ENCODE measurements at places on chromosomes 13 and 19.

DNA sequence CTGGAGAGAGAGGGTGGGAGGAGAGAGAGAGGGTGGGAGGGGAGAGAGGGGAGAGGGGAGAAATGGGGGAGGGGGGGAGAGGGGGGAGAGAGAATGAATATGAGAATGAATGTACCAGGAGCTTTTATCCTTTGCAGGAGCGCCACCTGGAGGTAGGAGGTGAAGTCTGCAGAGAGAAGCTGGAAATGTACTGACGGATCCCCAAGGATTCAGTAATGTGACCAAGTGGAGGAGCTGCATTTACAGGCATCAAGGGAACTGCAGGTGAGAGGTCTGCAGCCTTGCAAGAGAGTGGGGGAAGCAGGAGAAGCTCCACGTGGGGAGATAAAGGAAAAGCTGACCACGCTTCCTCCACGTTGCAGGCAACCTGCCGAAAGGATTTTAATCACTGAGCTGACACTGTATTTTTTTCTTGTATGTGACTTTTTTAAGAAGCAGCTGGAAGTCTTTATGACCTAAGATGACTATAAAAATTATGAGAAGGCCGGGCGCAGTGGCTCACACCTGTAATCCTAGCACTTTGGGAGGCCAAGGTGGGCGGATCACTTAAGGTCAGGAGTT lies 33.7 kb downstream of the VSTM1 start:
- peak; percentile 8 for DNase-seq

GRCh38 chr13:73731564-73731963 lies 402.6 kb downstream of the KLF12 start:
- no peak for DNase-seq

DNA sequence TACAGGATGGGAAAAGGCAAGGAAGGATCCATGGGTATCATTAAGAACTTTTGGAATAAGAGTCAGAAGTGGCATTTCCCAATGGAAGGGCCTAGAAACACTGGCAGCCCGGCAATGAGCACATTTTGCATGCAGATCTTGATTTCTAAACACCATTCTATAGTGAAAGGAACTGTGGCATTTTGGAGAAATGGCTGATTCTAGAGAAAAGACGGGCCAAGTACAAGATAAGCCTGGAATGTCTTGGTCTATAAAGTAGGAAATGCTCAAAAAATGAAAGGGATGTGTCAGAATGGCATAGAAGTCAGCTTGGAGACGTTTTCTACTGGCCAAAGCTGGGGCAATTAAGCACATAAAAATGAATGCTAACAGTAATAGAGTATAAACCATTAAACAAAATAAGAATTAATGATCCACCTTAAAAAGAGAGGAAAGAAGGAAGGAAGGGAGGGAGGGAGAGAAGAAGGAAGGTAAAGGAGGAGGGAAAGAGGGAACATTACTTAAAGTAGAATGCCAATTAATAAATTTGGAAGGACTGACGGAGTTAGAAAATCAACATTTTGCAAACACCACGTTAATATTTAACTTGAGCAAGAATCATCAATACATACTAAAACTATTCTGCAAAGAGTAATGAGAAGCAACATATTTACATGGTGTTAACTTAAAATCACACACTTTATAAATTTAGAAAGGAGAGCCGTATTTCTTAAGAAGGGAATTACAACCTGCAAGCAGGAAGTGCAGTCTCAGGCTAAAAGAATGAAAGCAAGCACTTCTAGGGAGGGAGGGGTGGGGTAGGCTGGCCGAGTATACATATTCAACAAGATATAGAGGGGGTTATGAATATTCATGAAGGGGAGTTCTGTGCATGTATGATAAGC lies 78.9 kb downstream of the ANKRD10 start:
- no peak for DNase-seq

DNA sequence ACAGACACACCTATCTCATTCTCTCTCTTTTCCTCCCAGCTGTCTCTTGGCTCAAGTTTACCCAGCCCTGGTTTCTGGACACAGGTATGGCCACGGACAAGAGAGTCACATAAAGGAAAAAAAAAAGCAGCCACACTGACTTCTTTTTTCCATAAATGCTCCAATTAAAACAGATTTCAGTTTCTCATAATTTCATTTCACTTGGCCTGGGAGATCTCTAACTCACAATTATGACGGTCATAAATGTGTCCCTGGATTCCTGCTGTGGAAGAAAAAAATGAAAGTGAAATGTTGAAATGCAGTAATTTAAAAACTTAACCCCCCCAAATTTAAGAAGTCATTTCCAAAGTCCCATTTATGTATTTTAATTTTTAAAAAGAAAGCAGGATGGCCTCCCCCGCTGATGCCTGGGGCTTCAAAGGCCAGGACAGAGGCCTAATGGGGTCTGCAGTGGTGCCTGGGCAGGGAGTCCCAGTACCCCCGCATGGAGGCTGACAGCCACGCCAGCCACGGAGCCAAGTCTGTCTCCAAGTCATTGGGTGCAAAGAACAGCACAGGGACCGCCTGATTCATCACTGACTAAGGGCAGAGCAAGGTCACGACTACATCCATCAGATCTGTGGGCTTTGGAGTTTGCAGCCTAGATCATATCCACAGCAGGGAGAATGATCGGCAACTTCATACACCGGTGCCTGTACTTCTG lies 79.7 kb downstream of the TSHZ3 start:
- DNase-seq = no peak

- DNase-seq = no peak
These were observed 242.2 kb downstream of the B3GLCT start for GRCh38 chr13:31441800-31442510.

- peak; percentile 38 for DNase-seq
These were observed 7.8 kb upstream of the LYPD5 start for GRCh38 chr19:43809762-43810696.

DNA sequence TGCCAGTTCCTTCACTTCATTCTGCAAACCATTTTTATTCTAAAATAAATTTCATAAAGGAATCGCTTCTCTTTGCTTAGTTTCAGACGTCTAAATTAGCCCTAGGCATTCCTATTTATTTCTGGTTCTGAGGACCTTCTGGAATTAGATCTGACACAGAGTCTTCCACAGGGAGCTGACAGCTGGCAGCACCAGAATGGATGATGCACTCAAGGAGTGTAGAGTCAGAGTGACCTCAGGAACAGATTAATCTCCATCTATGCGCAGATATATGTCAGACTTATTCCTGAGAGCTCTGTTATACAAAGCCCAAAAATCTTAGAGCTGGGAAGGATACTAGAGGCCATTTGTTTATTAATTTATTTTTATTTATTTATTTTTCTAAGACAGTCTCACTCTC lies 450.8 kb downstream of the HS6ST3 start:
- no peak for DNase-seq

GRCh38 chr13:106499896-106500295 lies 35.6 kb downstream of the EFNB2 start:
- no peak for DNase-seq

DNA sequence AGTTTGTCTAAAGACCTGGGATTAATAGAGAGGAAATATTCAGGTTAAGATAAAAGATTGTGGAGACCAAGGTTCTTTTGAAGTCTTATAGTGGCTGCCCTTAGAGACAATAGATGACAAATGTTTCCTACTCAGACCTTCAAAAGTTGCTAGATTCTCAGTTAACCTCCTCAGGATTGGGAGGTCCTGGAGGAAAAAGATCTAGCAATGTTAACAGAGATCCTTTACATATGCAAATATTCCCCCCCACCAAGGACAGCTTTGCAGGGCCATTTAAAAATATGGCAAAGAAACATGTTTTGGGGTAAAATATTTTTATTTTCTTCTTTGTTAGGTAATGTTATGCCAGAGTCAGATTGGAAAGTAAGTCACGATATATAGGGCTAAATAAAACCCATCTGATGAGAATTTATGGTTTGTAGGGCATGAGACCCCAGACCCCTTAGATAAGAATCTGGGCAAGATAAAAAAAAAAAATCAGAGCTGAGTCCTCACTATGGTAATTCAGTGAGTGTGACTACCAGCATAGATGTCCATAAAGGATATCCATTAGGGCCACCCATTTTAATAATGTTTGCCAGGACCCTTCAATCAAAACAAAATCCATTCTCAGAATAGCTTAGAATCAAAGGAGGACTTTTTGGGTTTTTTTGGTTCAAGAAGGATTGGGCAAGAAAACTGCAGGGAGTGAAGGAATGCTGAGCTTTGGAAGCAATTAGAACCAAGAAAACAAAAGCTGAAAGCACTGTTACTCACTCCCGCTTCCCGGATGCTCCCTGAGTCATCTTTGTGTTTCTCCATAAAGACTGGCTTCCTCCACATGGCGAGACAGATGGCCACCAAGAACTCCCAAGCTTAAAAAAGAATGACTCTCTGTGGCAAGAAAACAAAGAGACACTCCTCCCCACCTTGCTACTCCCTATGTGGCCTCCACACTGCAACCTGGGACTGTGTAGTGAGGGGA lies 28.2 kb downstream of the VSTM1 start:
- no peak for DNase-seq

GRCh38 chr19:16452325-16452724 lies 19.4 kb downstream of the EPS15L1 start:
- no peak for DNase-seq

- DNase-seq = peak; percentile 17
These were observed 9.1 kb downstream of the ZNF653 start for GRCh38 chr19:11496391-11497163.

- no peak for DNase-seq
These were observed 485 bp downstream of the CRYL1 start for GRCh38 chr13:20525144-20525600.

DNA sequence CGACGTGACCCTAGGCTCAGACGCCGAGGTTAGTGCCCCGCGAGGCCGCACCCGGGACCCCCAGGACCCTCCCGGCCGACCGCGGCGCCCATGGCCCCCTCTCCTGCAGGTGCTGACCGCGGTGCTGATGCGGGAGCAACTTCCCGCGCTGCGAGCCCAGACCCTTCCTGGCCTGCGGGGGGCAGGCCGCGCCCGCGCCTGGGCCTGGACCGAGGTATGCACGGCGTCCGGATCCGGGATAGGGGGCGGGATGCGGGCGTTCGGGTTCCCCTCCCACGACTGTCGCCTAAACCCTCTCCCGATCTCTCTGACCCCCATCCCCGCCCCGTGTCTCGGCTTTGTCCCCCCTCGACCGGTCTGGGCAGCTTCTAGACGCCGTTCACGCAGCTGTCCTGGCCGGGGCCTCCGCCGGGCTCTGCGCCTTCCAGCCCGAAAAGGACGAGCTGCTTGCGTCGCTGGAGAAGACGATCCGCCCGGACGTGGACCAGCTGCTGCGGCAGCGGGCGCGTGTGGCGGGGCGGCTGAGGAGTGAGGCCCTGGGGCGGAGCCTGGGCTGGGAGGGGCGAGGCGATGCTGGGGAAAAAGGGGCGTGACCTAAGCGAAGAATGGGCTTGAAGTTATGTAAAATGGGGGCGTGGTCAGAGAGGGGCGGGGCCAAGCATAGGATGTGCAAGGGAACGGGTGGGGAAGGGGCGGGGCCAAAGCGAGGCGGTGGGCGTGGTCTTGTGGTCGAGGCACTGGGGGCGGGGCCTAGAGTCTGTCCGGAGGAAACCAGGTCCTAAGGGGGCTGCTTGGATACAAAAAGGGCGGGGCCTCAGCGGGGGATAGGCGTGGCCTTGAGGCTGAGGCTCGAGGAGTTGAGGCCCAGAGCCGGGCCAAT lies 16.0 kb upstream of the COLGALT1 start:
- DNase-seq = peak; percentile 75

DNA sequence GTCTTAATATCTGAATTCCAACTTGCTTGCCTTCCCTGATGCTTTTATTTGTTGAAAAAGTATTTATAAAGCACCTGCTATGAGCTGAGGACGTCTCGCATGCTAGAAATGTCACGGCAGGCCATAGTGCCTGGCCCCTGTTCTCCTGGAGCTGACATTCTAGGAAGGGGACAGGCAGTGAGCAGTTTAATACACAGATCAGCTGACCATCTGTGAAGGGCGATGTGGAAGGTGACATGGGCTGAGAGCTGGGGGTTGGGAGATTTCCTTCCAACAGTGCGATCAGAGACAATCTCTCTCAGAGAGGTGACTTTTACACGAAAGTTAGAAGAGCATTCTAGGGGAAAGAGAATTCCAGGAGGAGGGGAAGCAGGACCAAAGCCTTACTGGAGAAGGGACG lies 153.2 kb downstream of the ZNF536 start:
- DNase-seq = no peak

DNA sequence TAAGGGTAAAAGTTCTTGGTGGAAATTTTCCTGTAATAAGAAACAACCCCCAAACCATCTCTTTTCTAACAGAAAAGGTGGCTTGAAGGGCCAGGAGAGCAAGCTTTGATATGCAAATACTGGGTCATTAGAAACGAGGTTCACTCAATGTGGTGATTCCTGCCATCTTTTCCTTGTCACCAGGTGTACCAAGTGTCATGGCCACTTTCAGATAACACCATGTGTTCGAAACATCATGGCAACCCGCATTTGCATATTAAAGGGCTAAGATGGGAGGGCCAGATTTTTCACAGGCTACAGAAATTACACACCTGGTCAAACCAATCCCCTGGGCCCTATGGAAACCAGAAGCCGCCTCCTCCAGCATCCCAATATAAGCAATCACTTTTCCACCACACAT lies 15.3 kb downstream of the LGALS16 start:
- no peak for DNase-seq

Measured in NCI-H2107 (cell line).